ENCODE measurements at places on chromosomes 2 and 18.

DNA sequence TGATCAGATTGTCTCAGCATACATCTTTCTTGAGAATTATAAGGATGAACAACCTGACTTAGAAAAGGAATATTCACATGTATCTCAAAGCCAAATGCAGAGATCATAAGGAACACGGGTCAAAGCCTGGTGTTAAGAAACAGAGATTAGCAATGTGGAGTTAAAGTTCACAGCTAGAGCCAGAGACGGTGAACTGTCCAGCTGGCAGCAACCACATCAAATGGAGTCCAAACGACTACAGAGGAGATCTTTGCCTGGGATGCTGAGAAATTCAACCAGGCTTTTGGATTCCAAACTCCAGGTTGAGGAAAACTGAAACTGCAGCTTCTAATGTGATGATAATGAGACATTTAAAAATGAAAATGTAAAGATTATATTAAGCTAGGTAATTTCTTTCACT lies 939.9 kb upstream of the NXPH2 start:
- no peaks in the 10 kb centered on the region for H3K4me1 ChIP-seq
- H3K4me3 ChIP-seq: no peak overlapping the region
- H3K36me3 ChIP-seq: no peaks in the 10 kb centered on the region

DNA sequence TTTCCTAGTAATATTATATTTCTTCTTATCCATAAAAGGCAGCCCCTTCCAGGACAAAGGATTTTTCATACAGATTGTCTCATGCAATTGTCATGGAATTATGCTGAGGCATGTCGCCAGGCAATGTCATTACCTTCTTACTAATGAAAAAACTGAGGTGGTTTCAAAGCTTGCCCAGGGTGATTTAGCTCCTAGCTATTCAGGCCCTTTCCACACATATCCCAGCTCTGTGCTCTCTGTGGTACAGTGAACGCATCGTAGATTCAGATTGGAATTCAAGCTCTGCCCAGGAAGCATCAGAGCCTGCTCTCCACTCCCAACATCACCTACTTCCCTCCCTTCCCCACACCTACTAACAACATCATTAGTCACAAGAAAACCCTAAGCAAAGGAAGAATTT lies 60.1 kb downstream of the ATP8B1 start:
- H3K36me3 ChIP-seq: peaks cover 3% of the 10 kb centered on the region
- H3K4me1 ChIP-seq: no peaks in the 10 kb centered on the region
- no peak overlapping the region for H3K4me3 ChIP-seq
- no peak overlapping the region for H3K27ac ChIP-seq
- H3K27me3 ChIP-seq: no peaks in the 10 kb centered on the region

GRCh38 chr2:189379287-189379630 lies 62.0 kb upstream of the WDR75 start:
- H3K4me3 ChIP-seq: no peak overlapping the region
- no peak for DNase-seq
- peaks cover 10% of the 10 kb centered on the region for H3K4me1 ChIP-seq
- no peaks in the 10 kb centered on the region for H3K36me3 ChIP-seq
- no peaks in the 10 kb centered on the region for H3K27me3 ChIP-seq

- no peak overlapping the region for H3K27ac ChIP-seq
- no peaks in the 10 kb centered on the region for H3K36me3 ChIP-seq
- H3K27me3 ChIP-seq: no peaks in the 10 kb centered on the region
- H3K4me1 ChIP-seq: no peaks in the 10 kb centered on the region
- H3K4me3 ChIP-seq: no peak overlapping the region
Measured at GRCh38 chr18:33212363-33212762, 228.2 kb downstream of the CCDC178 start.

GRCh38 chr2:3073041-3073595 lies 304.5 kb downstream of the EIPR1 start:
- H3K27ac ChIP-seq: no peak overlapping the region
- H3K4me3 ChIP-seq: no peak overlapping the region

DNA sequence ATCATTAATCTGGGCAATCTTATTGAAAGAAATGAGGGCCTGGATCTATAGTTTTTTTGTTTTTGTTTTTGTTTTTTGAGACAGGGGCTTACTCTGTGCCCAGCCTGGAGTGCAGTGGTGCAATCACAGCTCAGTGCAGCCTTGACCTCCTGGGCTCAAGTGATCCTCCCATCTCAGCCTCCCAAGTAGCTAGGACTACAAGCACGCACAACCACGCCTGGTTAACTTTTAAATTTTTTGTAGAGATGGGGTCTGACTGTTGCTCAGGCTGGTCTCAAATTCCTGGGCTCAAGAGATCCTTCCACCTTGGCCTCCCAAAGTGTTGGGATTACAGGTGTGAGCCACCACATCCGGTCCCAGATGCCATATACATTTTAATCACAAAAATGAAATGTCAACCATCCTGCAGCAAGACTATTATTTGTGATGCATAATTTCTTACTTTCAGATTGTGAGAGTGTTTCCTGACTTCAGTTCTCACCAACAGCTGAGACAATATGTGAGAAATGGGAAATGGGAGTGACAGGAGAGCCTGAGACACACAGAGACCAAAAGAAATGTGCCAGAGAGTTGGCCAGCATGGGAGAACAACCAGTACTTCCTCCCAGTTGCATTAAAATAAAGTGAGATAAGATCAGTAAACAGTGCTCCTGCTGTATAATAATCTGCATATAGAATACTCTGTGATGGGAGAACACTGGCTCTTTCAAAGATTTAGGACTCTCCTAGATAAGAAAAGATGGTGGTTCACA lies 87.6 kb downstream of the METTL8 start:
- no peaks in the 10 kb centered on the region for H3K27me3 ChIP-seq
- no peaks in the 10 kb centered on the region for H3K36me3 ChIP-seq
- H3K4me1 ChIP-seq: peaks cover 32% of the 10 kb centered on the region
- peak overlapping the region; percentile 70 for H3K27ac ChIP-seq
- DNase-seq: no peak

GRCh38 chr18:79935098-79935480 lies 16.4 kb downstream of the SLC66A2 start:
- DNase-seq: no peak
- no peaks in the 10 kb centered on the region for H3K27me3 ChIP-seq
- H3K36me3 ChIP-seq: peaks cover 84% of the 10 kb centered on the region
- no peak overlapping the region for H3K27ac ChIP-seq
- H3K4me3 ChIP-seq: no peak overlapping the region
- H3K4me1 ChIP-seq: no peaks in the 10 kb centered on the region

- no peaks in the 10 kb centered on the region for H3K4me1 ChIP-seq
- no peak overlapping the region for H3K27ac ChIP-seq
- no peak overlapping the region for H3K4me3 ChIP-seq
- no peak for DNase-seq
- H3K36me3 ChIP-seq: no peaks in the 10 kb centered on the region
- no peaks in the 10 kb centered on the region for H3K27me3 ChIP-seq
Measured at GRCh38 chr2:141142025-141142424, 988.8 kb downstream of the LRP1B start.

- peaks cover 72% of the 10 kb centered on the region for H3K4me1 ChIP-seq
- peak overlapping the region; percentile 96 for H3K27ac ChIP-seq
- H3K27me3 ChIP-seq: no peaks in the 10 kb centered on the region
- peak overlapping the region; percentile 69 for H3K4me3 ChIP-seq
- peaks cover 2% of the 10 kb centered on the region for H3K36me3 ChIP-seq
Measured at GRCh38 chr2:136057023-136057801, 60.7 kb downstream of the CXCR4 start.

GRCh38 chr2:10810202-10811161 lies 2.1 kb downstream of the PDIA6 start:
- H3K4me3 ChIP-seq: peak overlapping the region; percentile 90
- H3K27me3 ChIP-seq: no peaks in the 10 kb centered on the region
- no peak for DNase-seq
- peaks cover 41% of the 10 kb centered on the region for H3K4me1 ChIP-seq
- H3K36me3 ChIP-seq: peaks cover 37% of the 10 kb centered on the region
- H3K27ac ChIP-seq: peak overlapping the region; percentile 92

- no peak overlapping the region for H3K4me3 ChIP-seq
- no peak overlapping the region for H3K27ac ChIP-seq
- H3K4me1 ChIP-seq: no peaks in the 10 kb centered on the region
- peaks cover 2% of the 10 kb centered on the region for H3K27me3 ChIP-seq
- H3K36me3 ChIP-seq: no peaks in the 10 kb centered on the region
Measured at GRCh38 chr18:69626643-69627242, 226.1 kb downstream of the DOK6 start.

- H3K27me3 ChIP-seq: no peaks in the 10 kb centered on the region
- H3K4me1 ChIP-seq: no peaks in the 10 kb centered on the region
Measured at GRCh38 chr2:75053484-75054112, 95.2 kb downstream of the POLE4 start.

DNA sequence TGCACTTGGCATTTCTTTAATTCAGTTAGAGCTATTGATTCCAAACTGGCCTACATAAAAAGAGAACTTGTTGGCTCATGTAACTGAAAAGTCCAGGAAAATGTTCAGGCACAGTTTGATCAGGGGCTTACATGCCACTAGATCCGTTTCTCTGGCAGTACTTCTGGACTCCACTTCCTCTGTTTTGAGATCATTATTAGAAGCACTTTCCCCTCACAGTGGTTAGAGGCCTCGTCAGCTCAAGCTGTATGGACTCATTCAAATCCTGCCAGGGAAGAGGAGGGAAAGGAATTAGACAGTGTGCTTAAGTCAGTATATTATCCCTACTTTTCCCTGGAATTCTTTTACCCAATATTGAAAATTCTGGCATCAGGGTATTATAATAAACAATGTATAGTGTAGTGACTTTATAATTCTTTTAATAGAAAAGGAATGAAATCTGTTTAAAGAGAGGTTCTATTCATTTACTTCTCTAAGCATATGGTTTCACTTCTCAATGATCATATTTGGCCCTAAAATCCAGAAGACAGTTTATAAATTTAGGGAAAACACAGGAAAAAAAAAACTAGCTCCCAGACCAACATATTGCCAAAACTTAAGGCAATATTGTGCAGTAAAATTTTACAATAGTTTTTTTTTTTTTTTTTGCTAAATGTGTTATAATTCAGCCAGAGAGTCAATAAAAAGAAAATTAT lies 92.0 kb downstream of the ARMC9 start:
- no peak overlapping the region for H3K27ac ChIP-seq
- H3K27me3 ChIP-seq: no peaks in the 10 kb centered on the region
- H3K4me1 ChIP-seq: no peaks in the 10 kb centered on the region
- no peak overlapping the region for H3K4me3 ChIP-seq

DNA sequence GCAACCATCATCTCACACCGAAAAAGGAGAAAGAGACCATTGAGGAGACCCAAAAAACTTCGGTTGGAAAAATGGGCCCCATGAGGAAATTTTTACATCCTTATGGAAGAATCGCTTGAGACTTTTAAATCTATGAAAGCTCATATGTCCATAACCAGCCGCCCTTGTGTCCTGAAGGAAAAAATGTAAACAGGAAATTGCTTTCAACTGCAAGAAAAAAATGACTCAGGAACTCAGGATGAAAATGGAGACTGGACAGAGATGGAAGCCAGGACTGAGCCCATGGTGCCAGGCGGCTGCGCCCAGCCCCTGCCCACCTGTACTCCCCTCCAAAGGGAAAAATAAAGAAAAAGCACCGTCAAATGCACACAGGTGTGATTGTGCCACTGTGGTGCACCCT lies 81.5 kb upstream of the SLC66A3 start:
- H3K27me3 ChIP-seq: peaks cover 13% of the 10 kb centered on the region
- H3K4me3 ChIP-seq: no peak overlapping the region
- no peak overlapping the region for H3K27ac ChIP-seq
- H3K4me1 ChIP-seq: no peaks in the 10 kb centered on the region
- no peak for DNase-seq
- H3K36me3 ChIP-seq: no peaks in the 10 kb centered on the region

- peaks cover 3% of the 10 kb centered on the region for H3K27me3 ChIP-seq
- H3K36me3 ChIP-seq: no peaks in the 10 kb centered on the region
- H3K27ac ChIP-seq: no peak overlapping the region
- H3K4me1 ChIP-seq: peaks cover 7% of the 10 kb centered on the region
- no peak overlapping the region for H3K4me3 ChIP-seq
- DNase-seq: no peak
Measured at GRCh38 chr2:152047824-152048471, 50.9 kb downstream of the CACNB4 start.

- no peaks in the 10 kb centered on the region for H3K27me3 ChIP-seq
- peaks cover 27% of the 10 kb centered on the region for H3K4me1 ChIP-seq
- DNase-seq: peak; percentile 22
Measured at GRCh38 chr2:230254152-230254881, 28.8 kb downstream of the SP140 start.

DNA sequence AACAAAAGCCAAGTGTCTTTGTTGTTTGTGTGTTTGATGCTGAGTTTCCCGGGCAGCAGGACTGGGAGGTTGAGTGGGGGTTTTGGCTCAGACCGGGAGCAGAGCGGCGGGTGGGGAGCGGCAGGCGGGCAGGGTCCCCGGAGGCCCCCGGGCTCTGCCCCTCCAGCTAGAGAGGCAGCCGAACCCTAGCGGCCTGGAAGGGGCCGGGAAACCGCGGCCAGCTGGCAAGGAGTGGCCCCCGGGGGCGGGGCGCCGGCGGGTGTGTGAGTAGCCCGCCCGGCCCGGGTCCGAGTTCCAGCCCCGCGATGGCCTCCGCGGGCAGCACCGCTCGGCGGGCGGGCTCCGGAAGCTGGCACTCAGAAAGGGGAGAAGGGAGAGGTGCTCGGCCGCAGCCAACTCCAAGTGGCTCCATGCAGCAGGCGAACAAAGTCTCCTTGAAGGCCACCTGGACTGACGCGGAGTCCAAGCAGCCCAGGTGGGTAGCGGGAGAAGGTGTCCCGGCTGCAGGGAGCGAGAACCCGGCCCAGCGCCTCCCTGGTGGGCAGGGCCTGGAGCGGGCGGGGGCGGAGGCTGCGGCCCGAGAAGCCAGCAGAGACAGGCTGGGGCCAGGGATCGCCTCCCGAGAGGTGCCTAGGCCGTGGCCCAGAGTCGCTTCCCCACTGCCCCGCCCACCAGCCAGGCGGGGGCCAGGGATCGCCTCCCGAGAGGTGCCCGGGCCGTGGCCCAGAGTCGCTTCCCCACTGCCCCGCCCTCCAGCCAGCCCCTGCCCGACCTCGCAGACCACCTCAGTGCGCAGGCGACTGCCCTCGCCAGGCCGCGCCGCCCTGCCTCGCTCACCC lies at the start of gene ANKRD53:
ANKRD53 (plus strand) TSS at position 290 of the 839 bp plus-strand sequence; CDS start at position 306, 16 bp downstream.
- DNase-seq: peak; percentile 33
- H3K27me3 ChIP-seq: peaks cover 11% of the 10 kb centered on the region
- H3K36me3 ChIP-seq: no peaks in the 10 kb centered on the region
- H3K4me3 ChIP-seq: peak within 1 kb of the TSS; percentile 77
- peak within 1 kb of the TSS; percentile 76 for H3K27ac ChIP-seq
- H3K4me1 ChIP-seq: peaks cover 20% of the 10 kb centered on the region

- H3K27me3 ChIP-seq: no peaks in the 10 kb centered on the region
- peaks cover 40% of the 10 kb centered on the region for H3K36me3 ChIP-seq
- no peak overlapping the region for H3K4me3 ChIP-seq
- no peak overlapping the region for H3K27ac ChIP-seq
- peaks cover 13% of the 10 kb centered on the region for H3K4me1 ChIP-seq
- DNase-seq: no peak
Measured at GRCh38 chr2:240130393-240131195, 5.5 kb downstream of the COPS9 start.

GRCh38 chr2:64735504-64735903 lies 81.8 kb upstream of the SERTAD2 start:
- DNase-seq: no peak
- no peaks in the 10 kb centered on the region for H3K27me3 ChIP-seq
- H3K4me1 ChIP-seq: peaks cover 45% of the 10 kb centered on the region
- no peak overlapping the region for H3K27ac ChIP-seq
- H3K36me3 ChIP-seq: peaks cover 6% of the 10 kb centered on the region
- H3K4me3 ChIP-seq: no peak overlapping the region

- no peak overlapping the region for H3K27ac ChIP-seq
- H3K36me3 ChIP-seq: no peaks in the 10 kb centered on the region
- H3K4me3 ChIP-seq: no peak overlapping the region
- H3K4me1 ChIP-seq: no peaks in the 10 kb centered on the region
- DNase-seq: no peak
Measured at GRCh38 chr2:239776436-239777005, 248.6 kb downstream of the NDUFA10 start.

Measured in activated naive CD8-positive, alpha-beta T cell treated with anti-CD3 and anti-CD28 coated beads, Interleukin-2, amount 50 U/mL, for 24 hours (primary cell).